ENCODE measurements at places on chromosomes 5 and 9.

DNA sequence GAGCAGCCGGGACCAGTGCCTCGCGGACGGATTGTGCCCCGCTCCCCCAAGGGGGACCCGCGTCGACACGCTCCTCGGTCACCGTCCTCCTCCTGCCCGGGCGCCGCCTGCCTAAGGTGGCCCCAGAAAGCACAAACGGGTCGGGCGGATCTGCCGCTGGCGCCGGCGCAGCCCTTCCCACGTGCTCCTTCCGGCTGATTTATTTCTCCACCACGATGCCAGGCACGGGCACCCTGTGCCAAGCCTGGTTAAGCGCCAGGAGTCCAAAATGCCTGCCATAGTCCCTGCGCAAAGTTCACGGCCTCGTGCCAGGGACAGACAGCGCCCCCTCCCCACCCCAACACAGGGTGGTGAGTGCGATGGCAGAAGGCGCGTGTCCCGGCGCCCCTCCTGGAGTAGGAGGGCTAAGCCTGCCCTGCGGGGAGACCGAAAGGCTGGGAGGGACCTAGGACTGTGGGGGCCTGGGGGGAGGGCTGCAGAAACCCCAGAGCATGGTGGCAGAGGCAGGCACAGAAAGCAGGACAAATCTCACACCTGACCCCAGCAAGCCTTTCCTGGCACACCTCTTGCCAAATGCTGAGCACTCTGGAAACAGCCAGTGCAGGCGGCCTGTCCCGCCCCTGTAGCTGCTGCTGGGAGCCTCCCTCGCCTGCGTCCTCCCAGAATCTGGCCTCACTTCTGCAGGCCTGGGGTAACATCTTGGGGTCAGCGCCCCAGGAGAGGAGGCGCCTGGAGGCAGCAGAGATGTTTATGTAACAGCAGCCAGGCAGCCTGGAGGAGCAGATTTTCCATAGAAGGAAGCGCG lies 1.1 kb upstream of the NOTCH1 start:
- no peak for DNase-seq

DNA sequence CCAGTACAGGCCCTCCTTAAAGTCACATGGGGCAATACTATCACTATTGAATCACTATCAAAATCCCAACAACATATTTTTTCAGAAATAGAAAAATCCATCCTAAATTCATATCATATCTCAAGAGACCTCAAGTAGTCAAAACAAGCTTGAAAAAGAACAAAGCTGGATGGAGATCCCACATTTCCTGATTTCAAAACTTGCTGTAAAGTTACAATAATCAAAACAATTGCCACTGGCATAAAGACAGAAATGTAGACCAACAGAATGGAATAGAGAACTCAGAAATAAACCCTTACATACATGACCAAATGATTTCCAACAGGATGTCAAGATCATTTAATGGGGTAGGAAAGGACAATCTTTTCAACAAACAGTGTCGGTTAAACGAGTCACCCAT lies 41.3 kb upstream of the CDKN2AIPNL start:
- no peak for DNase-seq

- DNase-seq: no peak
These were observed 15.0 kb upstream of the CEP120 start for GRCh38 chr5:123438244-123438643.

GRCh38 chr5:34531751-34532360 lies 124.3 kb upstream of the RAI14 start:
- no peak for DNase-seq

GRCh38 chr9:109107402-109108240 lies 12.1 kb downstream of the TMEM245 start:
- DNase-seq: no peak

All from stimulated activated CD8-positive, alpha-beta memory T cell treated with anti-CD3 and anti-CD28 coated beads, Interleukin-7, amount 100 ng/mL, for 1 hour (primary cell).